Memory B cell (primary cell): ENCODE measurements at places on chromosomes 5 and 9.

DNA sequence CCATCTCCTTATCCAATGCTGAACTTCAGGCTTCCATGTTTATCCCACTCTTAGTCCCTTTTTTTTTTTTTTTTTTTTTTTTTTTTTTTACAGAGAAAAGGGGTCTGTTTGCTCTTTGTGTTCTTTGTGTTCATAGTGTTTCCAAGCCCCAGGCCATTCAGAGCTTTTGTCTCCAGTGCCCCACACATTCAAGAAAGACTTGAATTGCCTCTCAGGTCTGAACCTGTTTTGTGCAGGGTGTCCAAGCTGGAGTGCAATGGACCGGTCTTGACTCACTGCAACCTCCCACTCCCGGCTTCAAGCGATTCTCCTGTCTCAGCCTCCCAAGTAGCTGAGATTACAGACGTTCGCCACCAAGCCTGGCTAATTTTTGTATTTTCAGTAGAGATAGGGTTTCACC, 191.2 kb downstream of the PALM2AKAP2 start:
- no peak for DNase-seq

- no peak for DNase-seq
Observed at GRCh38 chr5:168348084-168348414, 56.6 kb downstream of the WWC1 start.

GRCh38 chr5:119537704-119538103, 85.4 kb downstream of the HSD17B4 start:
- no peak for DNase-seq

GRCh38 chr9:72790989-72791388, 161.9 kb downstream of the ALDH1A1 start:
- DNase-seq = no peak

DNA sequence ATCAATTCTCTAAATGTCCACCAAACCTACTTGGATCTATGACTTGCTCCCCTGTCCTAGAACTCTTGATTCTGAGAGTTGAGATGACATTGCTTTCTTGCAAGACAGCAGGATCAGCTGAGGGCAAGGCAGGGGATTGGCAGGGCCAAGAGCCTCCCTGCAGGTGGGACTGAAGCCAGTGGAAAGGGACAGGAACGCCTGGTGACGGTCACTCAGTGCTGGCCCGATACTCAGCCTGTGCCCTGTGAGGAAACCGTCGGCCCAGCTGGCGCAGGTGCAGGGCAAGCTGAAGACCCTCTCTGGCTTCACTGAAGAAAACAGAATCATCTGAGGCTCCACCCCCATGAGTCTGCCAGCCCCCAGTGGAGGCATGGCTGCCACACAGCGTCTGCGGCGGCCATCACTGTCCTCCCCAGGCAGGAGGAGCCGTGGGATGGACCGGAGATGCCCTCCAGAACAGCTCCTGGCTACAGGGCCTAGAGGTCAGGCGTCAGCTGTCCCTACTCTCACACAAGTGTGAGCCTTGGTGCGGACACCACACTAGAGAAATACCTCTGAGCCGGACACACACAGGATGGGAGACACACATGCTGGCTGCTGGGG, 14.7 kb downstream of the UBAC1 start:
- DNase-seq = no peak

GRCh38 chr9:91418215-91418610, 5.4 kb downstream of the NFIL3 start:
- DNase-seq = no peak

DNA sequence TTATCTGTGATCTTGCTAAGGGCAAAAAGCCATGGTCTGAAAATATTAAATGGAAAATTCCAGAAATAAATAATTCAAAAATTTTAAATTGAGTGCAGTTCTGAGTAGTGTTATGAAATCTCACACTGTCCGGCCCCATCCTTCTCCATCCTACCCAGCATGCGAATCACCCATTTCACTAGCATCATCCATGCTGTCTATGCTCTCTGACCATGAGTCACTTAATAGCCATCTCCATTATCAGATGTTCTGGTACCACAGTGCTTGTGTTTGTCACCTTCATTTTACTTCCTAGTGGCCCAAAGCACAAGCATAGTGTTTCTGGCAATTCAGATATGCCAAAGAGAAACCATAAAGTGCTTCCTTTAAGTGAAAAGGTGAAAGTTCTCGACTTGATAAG, 63.3 kb upstream of the SMC5 start:
- DNase-seq = no peak

DNA sequence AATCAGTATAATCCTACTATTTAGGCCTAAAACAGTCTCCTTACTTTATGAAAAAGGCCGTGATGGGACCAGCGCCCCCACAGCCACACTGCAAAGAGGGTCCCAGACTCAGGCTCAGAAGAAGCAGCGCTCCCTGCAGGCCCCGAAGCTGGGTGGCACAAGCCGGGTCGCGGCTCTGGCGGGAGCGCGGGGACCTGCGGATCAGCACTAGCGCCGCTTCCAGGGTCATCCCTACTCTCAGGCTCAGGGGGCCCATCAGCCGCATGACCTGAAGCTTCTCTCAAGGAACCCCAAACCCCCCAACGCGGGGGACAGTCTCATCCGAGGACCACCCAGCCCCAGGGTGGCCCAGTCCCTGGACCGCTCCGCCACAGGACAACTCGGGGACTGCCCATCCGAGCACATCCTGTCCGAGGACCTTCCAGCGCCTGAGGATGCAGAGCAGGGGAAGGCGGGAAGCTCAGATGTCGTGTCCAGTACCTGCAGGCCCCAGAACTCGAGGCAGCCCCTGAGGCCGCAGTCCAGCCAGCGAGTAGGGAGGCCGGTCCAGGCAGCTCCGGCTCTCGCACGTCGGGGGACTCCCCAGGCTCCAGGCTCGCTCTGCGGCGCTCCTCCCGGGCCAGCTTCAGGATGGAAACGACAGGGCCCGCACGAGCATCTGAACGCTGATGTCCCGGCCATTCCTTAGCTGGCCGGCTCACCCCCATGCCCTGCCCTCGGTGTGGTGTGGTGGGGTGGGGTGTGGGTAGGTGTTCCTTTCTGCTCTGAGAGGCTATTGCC, 32.4 kb upstream of the CDK20 start:
- DNase-seq = no peak

DNA sequence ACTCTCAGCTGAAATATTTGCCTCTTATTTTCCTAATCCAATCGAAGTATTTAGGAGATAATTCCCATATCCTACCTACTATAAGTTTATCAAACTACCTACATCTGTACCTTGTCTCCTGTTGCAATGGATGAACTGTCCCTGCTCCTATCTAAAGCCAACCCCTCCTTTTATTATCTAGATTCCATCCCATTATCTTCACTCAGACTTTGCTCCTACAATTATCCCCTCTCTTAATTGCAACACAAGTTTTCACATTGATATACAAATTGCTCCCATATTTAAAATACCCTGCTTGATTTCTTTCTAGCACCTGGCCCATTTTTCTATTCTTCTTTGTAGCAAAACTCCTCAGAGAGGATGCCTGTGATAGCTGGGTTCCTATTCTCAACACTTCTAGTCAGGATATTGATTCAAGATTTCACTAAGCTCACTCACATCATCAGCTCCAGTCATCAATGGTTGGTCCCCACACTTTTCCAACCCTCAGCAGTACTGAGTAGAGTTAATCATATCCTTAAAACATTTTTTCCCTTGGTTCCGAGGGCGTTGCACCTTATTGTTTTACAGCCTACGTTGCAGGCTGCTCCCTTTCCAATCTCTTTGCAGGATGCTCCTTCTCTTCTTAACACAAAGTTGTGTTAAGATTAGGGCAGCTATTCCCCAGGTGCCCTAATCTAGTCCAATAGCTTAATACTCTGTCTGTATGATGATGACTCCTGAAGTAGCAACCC, 177.8 kb upstream of the PTGER4 start:
- no peak for DNase-seq

- DNase-seq = no peak
Observed at GRCh38 chr9:33113799-33114547, 37.5 kb upstream of the SMU1 start.

DNA sequence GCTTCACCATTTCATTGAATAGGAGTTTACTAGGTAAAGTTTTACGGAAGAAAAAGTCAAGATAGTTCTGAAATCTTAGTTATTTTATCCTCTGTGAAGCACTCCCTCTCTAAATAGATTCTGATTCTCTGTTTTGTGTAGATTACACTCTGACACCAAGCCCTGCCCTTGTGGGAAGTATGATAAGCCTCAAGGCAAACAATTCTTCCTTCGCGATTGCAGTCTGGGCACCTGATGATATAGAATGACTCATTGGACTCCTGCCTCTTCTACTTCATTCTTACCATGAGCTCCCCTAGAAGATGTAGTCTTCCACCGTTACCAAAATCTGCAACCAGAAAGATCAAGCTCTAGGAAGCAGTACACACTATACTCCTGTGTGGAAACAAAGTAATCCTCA, 626.9 kb upstream of the PTGER4 start:
- DNase-seq = no peak

DNA sequence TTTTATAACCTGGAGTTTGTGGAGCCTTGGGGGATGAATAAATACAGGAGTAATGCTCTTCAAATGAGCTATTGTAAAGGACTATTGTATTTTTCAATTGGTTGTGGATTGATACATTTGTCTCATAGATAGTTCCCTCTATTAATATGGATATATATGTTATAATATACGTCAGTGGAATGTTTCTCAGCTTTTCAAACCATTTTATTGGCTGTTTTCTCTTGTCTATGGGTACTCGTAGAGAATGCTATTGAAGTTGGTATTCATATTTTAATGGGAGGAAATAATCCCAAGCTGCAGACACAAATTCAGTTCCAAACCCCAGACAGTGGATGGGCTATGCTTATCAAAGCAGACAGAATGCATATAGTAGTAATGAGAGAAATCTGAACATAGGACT, 181.8 kb upstream of the DAB2 start:
- no peak for DNase-seq

GRCh38 chr5:168407211-168407610, 79.1 kb upstream of the RARS1 start:
- DNase-seq = no peak

DNA sequence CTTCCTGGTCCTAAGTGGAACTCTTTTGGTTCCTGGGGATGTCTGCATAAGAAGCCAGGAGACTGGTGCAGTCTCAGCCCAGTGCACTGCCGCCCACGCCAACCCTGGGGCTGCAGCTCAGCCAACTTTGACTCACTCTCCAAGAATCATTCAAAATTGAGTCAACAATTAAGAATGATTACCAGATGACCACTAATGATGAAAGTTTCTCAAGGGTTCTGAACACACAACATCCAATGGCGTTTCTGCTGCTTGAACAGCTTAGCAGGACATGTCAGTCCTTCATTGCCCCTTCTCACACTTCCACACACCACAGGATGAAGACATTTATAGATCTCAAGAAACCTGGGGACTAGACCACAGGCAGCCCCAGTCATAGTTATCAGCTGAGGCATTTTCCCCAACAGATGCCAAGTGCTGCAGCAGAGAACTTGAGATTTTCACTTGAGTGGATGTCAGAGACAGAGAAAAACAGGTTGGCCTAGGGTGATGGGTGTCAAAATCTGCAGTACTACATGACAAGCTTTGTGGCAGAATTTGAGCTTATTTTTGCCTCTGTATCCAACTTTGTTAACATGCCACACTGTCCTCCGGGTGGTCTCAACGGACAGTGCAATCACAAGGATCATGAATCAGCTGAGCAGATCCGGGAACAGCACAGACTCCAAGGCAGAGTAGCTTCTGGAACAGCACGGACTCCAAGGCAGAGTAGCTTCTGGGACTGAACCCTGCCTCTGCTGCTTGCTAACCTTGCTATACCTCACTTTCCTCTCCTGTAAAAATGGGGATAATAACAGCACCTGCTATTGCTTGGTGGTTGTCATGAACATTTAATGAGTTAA, 356.1 kb downstream of the SPOCK1 start:
- DNase-seq = no peak

GRCh38 chr9:75132244-75132643, 43.9 kb downstream of the OSTF1 start:
- no peak for DNase-seq

GRCh38 chr9:137255448-137256114, 454 bp downstream of the NELFB start:
- DNase-seq = no peak

GRCh38 chr5:96219580-96220281, 213.3 kb downstream of the PCSK1 start:
- no peak for DNase-seq

- DNase-seq = no peak
Observed at GRCh38 chr9:130129432-130130061, 42.7 kb upstream of the NCS1 start.

GRCh38 chr5:74517700-74518099, 122.8 kb downstream of the ENC1 start:
- DNase-seq = no peak

DNA sequence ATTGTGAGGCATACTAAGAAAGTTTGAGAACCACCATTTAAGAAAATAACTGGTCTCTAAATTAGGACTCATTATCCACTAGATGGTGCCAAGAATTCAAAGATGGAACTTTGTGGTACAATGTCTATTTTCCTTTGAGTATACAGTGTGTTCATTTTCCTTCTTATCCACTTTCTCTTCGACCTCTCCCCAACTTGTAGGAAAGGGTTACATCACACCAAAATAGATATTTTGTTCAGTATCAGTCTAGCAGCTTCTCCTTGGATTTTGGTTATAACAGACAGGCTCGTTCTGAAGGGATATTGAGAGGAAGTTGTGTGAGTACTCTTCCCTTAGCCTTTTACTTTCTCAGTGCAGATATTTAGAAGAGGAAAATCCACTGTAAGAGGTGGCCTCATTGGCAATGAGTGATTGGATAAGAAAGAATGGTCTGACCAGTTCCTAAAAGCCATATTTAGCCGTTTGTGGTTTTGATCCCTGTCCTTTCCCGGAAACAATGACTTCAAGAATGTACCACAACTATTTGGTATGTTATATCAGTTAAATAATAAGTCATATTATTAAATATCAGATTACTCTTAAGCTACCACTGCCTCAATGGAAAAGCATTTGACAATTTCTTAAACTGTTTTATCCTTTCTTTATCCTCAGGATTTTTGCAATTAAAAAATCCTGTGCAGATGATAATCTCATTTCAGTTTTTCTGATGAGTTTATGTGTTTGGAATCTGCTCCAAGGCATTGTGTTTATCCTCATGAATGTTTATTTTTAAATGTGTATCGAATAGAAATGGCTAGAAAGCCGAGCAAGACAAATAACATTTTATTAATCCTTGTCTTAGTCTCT, 69.0 kb upstream of the GRAMD2B start:
- DNase-seq = no peak

DNA sequence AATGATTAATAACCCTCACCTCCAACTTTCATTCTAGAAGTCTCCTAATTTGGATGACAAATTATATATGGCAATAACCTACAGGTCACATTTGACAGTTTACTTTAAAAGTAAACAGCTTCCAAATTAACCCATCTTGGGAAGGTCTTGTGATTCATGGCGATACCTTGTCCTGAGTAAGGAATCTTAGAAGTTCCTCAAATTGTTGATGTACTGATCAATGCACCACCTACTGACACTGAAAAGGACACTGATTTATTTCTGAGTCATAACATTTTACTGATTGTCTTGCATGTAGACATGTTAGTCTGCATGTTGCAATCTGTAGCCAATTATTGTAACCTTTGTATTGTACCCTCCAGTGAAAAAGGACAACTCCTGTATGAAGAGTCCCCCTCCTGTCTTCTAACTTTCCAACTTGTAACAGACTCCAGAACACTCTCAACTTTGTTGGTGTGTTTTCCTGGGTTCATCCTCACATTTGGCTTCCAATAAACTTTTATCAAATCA, 16.0 kb upstream of the SLC22A5 start:
- no peak for DNase-seq
